ENCODE measurements at places on chromosomes 2 and 18. TPM values are rescaled to one million over a fixed set of nuclear protein-coding genes. Genes with fewer than 3 reads are reported as not detected.
A peak's percentile ranks its signal among the peaks of the same experiment; 100 is the strongest.

Gene VWA3B
- total RNA-seq = not detected

GRCh38 chr18:812376-813171, 532 bp upstream of the YES1 start:
- H3K4me3 ChIP-seq = peak overlapping the region; percentile 99
- no peaks in the 10 kb centered on the region for H3K27me3 ChIP-seq
- H3K27ac ChIP-seq = peak overlapping the region; percentile 90
- peak; percentile 88 for DNase-seq

DNA sequence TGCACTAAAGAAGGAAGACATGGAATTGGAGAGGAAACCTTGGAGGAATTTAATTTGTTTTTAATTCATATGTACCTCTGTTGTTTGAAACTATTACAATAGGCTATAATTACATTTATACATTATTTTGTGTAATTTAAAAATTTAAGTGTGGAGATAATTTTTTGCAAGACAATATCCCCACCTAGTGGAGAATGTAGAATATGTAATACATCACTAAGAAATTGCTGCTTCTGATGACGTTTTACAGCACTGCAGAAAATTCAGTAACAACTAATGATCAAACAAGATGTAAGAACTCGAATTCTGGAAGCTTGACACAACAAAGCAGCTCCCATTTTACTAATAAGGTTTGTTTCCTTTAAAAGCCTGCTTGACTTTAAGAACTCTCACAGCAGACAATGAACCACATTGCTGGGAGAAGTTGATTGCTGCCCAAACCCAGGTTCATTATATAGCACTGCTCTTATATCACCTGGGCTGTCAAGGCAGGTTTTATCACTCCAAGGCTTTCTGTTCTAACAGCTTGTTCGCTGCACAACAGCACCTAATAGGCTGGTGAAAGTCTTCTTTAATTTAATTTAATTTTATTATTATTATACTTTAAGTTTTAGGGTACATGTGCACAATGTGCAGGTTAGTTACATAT, 53.4 kb downstream of the THADA start:
- H3K27ac ChIP-seq = no peak overlapping the region
- peak; percentile 66 for DNase-seq
- no peaks in the 10 kb centered on the region for H3K36me3 ChIP-seq
- H3K27me3 ChIP-seq = no peaks in the 10 kb centered on the region
- no peak overlapping the region for H3K4me3 ChIP-seq

DNA sequence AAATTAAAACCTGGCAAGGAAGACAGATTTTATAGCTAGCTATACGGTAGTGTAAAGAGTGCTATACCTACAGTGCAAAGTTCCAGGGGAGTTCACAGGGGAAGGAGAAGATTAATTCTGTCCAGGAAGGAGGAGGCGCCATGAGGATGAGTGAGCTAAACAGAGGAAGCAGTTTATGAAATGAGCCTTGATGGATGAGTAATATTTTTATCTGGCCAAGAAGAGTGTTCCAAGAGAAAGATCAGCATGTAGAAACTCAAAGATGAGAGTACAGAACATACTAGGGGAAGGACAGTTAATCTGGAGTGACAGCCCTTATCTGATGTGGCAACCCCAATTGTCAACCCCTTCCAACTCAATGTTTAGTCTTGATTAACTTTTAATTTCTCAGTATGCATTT, 54.8 kb downstream of the CDH20 start:
- no peak for DNase-seq
- H3K36me3 ChIP-seq = no peaks in the 10 kb centered on the region
- H3K27ac ChIP-seq = no peak overlapping the region
- no peaks in the 10 kb centered on the region for H3K4me1 ChIP-seq

- DNase-seq = no peak
- H3K4me1 ChIP-seq = no peaks in the 10 kb centered on the region
- H3K27ac ChIP-seq = no peak overlapping the region
- no peak overlapping the region for H3K4me3 ChIP-seq
- peaks cover 3% of the 10 kb centered on the region for H3K36me3 ChIP-seq
Observed at GRCh38 chr2:241569831-241570281, 11.3 kb downstream of the BOK start.

DNA sequence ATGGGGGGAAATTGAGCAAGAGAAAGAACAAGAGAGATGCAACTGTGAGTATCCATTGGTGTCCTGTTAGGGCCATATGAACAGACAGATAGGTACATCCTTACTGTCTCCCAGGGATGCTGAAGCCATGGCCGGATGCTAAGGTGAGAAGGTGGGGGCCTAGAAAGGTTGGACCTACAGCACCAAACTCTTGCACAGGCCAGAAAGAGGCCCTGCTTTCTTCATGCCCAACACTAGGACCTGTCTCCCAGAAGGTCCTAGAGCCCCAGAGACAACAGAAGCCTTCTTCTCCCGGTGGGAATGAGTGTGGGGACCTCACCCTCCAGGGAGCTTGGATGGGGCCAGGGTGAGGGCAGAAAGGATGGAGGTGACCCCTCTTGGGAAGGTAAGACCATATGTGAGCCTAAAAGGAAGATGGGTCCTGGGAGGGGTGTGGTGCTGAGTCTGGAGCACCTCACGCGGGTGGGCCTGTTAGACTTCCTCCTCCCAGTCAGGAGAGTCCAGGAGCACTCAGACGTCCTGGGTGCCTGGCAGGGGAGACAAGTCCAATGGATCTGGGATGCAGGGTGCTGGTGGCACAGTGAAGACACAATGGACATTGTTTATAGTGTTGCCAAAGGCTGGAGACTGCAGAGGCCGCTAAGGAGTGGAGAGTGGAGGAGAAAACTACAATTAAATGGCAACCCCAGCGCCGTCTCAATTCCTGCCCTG, 265.3 kb downstream of the CYP26B1 start:
- DNase-seq = no peak
- H3K27me3 ChIP-seq = no peaks in the 10 kb centered on the region
- H3K27ac ChIP-seq = no peak overlapping the region
- H3K36me3 ChIP-seq = no peaks in the 10 kb centered on the region
- peaks cover 33% of the 10 kb centered on the region for H3K4me1 ChIP-seq

Gene TDRD15
- total RNA-seq = not detected

Gene PLGLB1
- 0.75 TPM for total RNA-seq

Gene ALK
- not detected for total RNA-seq

Gene ZDBF2
- total RNA-seq = 9.6 TPM

DNA sequence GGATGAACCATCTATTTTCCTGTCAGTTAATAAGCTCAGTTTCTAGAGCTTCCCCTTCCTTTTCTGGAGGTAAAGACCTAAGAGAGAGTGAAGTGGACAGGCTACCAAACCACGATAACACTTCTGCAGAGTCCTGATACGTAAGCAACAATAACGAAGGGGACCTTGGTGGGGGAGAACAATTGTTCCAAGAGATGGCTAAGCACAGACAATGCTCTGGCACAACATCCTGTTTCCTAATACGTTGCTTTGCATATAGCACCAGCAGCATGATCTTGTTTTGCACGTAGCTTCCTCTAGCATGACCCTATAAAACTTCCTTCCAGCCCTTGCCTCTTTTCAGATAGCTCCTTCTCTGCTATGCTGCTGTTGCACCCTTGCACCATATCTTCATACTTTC, 247.3 kb downstream of the RAD51AP2 start:
- no peak overlapping the region for H3K4me3 ChIP-seq
- no peak for DNase-seq
- H3K36me3 ChIP-seq = no peaks in the 10 kb centered on the region
- H3K27me3 ChIP-seq = no peaks in the 10 kb centered on the region

DNA sequence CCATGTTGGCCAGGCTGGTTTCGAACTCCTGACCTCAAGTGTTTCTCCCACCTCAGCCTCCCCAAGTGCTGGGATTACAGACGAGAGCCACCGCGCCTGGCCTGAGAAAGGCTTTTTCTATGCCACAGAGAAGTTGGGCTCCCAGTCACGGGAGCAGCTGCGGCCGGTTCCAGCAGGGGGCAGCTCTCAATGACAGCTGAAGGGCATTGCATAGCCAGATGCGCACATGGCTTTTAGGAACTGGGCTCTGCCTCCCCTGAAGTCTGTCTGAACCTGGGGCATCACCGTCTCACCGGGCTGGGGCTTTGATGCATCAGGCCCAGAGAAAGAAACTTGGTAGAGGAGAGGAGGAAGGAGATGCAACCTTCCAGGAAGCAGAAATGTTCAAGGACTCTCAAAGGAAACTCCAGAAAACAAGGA, 84.2 kb upstream of the LAPTM4A start:
- H3K27me3 ChIP-seq = no peaks in the 10 kb centered on the region
- peak; percentile 62 for DNase-seq
- H3K4me1 ChIP-seq = peaks cover under 1% of the 10 kb centered on the region
- H3K27ac ChIP-seq = no peak overlapping the region

DNA sequence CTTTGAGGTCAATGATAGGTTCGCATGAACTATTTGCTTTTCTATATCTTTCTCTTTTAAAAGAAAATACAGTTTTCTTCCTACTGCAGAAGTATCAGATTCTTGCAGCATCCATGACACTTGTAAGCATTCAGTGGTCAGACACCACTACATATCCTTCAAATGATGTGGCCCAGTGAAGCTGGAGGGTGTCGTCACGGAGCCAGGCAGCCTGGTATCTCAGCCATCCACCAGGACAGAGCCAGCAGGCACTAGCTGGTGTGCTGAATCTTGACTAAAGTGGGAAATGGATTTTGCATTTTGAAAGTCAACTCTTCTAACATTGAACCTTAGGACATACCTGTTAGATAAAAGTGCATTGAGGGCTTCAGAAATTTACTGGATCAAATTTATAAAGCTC, 5.4 kb downstream of the KLHL14 start:
- no peak for DNase-seq
- H3K27ac ChIP-seq = no peak overlapping the region
- peaks cover 30% of the 10 kb centered on the region for H3K27me3 ChIP-seq
- H3K36me3 ChIP-seq = no peaks in the 10 kb centered on the region
- no peak overlapping the region for H3K4me3 ChIP-seq
- peaks cover 5% of the 10 kb centered on the region for H3K4me1 ChIP-seq

- DNase-seq = peak; percentile 66
- no peaks in the 10 kb centered on the region for H3K36me3 ChIP-seq
- peak overlapping the region; percentile 70 for H3K4me3 ChIP-seq
- H3K27ac ChIP-seq = peak overlapping the region; percentile 74
Observed at GRCh38 chr2:64143169-64144056, 807 bp downstream of the PELI1 start.

Gene UGT1A9
- total RNA-seq = not detected

DNA sequence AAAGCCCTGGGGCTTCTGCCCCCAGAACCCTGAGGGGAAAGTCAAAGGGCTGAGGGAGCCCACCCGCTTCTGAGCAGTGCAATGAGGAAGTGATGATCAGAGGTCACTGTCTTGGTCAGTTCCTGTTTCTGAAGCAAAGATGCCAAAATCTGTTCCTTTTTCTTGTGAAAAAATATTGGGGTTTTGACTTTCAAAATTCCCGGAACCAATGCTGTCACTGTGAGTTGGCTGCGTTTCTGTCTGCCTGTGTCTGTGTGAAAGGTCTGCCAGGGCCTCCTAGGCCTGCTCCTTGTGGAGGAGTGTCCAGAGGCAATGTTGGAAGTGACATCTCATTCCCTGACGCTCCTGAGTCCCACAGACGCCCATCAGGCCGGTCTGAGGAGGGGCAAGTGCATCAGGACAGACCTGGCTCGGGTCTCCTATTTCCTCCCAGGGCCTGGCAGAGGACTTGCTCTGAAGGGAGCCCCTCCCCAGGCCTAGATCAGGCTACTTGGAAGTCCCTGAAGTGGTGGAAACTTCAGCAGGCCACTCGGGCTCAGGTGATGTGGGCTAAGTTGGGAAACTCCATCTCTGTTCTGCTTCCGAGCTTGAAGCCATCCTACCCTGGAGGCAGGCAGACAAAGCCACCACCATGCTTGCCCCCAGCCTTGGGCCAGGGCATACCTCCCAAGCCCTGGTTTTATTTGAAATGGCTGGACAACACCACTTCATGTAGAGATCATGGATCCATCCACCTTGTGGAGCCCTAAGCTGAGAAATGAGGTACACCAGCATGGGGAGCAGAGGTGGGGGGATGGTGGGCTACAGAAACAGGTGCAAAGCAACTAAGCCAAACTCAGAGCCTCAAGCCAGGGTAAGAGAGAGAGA, 51.0 kb downstream of the PKDCC start:
- H3K4me3 ChIP-seq = no peak overlapping the region
- DNase-seq = no peak

Gene NT5C1B
- not detected for total RNA-seq

GRCh38 chr18:44588508-44588907, 92.2 kb upstream of the SETBP1 start:
- H3K4me3 ChIP-seq = no peak overlapping the region
- H3K4me1 ChIP-seq = no peaks in the 10 kb centered on the region
- no peaks in the 10 kb centered on the region for H3K27me3 ChIP-seq
- H3K36me3 ChIP-seq = no peaks in the 10 kb centered on the region
- DNase-seq = no peak

Gene RGPD5
- total RNA-seq = 47.6 TPM

- no peaks in the 10 kb centered on the region for H3K36me3 ChIP-seq
- DNase-seq = no peak
- no peaks in the 10 kb centered on the region for H3K4me1 ChIP-seq
Observed at GRCh38 chr18:76679259-76679658, 143.1 kb upstream of the ZNF236 start.

DNA sequence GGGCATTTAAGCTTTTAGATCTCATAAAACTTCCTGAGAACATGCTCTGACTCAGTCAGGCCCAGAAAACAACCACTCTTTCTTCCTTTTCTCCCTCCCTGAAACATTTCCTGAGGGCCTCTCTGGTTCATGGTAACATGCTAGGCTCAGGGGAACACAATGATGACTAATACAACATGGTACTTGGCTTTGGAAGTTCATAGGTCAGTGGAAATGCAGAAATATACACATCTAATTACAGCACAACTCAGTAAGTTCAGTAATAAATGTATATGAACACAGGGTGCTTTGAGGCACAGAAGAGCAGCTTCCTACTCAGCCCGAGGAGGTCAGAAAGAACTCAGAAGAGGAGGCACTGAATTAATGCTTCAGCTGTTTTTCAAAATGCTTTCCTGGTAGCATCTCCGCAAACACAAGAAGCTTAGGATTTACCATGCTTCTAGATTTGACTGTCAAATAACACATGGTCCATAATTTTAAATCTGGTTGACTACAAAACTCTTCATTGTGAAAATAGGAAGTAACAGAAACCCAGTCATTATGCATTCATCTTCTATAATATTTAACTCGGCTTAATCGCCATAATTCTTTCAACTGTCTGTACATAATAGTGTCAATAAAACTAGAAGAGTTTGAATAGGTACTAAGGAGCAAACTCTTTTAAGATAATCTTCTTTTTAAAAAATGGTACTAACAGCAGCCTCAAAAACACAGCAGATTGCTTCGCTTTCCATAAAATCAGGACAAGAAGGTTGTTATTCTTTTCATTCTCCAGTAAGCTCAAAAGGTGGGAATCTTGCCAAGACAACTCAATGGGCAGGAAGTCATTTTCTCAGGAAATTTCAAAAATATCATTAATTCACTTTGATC, 251.3 kb downstream of the DLGAP1 start:
- no peak overlapping the region for H3K27ac ChIP-seq
- no peaks in the 10 kb centered on the region for H3K4me1 ChIP-seq
- no peak overlapping the region for H3K4me3 ChIP-seq
- H3K27me3 ChIP-seq = no peaks in the 10 kb centered on the region
- no peaks in the 10 kb centered on the region for H3K36me3 ChIP-seq
